ENCODE measurements at places on chromosomes 3 and 15. TPM values are rescaled to one million over a fixed set of nuclear protein-coding genes. Genes with fewer than 3 reads are reported as not detected.

PAK2 gene
- 23.7 TPM for total RNA-seq

- no peak for DNase-seq
Measured at GRCh38 chr15:50777042-50777441, 11.5 kb upstream of the SPPL2A start.

- no peak for DNase-seq
Measured at GRCh38 chr3:12644331-12644937, 19.5 kb downstream of the RAF1 start.

DNA sequence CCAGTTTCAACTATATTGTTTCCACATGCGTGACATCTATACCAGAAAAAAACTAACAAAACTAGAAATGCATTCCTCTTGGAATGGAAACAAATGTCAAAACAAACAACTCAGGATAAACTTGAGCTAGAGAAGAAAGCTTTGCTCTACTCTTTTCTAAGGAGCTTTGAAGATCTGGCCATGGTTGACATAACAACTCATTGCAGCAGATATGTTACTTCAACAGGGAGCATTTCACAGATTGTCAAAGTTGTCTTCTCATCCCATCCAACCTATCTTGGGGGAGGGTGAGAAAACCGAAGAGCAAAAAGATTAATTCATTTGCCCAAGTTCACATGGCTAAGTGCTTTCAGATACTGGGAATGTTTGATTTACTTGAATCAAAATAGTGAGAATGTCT lies 484.4 kb downstream of the CNTN4 start:
- DNase-seq, result peak; percentile 16

HESX1 gene
- 1.4 TPM for total RNA-seq

- DNase-seq, result peak; percentile 51
Measured at GRCh38 chr15:82999905-83000671, 11.4 kb downstream of the C15orf40 start.

DNA sequence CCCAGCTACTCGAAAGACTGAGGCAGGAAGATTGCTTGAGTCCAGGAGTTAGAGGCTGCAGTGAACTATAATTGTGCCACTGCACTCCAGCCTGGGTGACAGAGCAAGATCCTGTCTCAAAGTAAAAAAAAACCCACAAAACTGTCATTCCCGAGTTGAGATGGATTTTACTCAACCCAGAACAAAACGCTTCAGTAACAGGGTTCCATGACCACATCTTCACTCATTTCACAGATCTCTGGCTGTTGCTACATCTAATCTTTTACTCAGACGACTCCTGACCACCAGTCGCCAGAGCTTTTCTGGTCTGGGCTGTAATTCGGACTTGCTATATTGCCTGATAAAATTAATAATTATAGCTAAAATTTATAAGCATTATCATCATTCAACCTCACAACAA lies 2.4 kb downstream of the DRD3 start:
- DNase-seq, result no peak
